ENCODE measurements at places on chromosomes 2 and 18. TPM values are rescaled to one million over a fixed set of nuclear protein-coding genes. Genes with fewer than 3 reads are reported as not detected.

Gene B3GNT7
- total RNA-seq: 2.8 TPM

Gene HMSD
- total RNA-seq: 4.2 TPM

Gene SUPT7L
- 31.6 TPM for total RNA-seq

Gene MEIS1
- total RNA-seq: 1.8 TPM

Gene RPE
- total RNA-seq: 66.5 TPM

Gene FOXI3
- total RNA-seq: not detected

Gene VIL1
- 0.44 TPM for total RNA-seq

Gene POTEC
- not detected for total RNA-seq

Gene FANCL
- total RNA-seq: 26.5 TPM
